ENCODE measurements at places on chromosomes 2 and 18. TPM values are rescaled to one million over a fixed set of nuclear protein-coding genes. Genes with fewer than 3 reads are reported as not detected.

Gene ROCK2
- polyA plus RNA-seq, result 5.4 TPM

Gene CCDC142
- polyA plus RNA-seq, result 10.3 TPM

Gene SLC19A3
- polyA plus RNA-seq, result 0.14 TPM

Gene ABCG5
- polyA plus RNA-seq, result not detected

Gene BBS5
- 3.0 TPM for polyA plus RNA-seq

Gene CELF4
- 0.06 TPM for polyA plus RNA-seq

Gene LINC00305
- polyA plus RNA-seq, result not detected

All from esophagus (tissue), 2 donors.